ENCODE measurements at places on chromosomes 11 and 22.

DNA sequence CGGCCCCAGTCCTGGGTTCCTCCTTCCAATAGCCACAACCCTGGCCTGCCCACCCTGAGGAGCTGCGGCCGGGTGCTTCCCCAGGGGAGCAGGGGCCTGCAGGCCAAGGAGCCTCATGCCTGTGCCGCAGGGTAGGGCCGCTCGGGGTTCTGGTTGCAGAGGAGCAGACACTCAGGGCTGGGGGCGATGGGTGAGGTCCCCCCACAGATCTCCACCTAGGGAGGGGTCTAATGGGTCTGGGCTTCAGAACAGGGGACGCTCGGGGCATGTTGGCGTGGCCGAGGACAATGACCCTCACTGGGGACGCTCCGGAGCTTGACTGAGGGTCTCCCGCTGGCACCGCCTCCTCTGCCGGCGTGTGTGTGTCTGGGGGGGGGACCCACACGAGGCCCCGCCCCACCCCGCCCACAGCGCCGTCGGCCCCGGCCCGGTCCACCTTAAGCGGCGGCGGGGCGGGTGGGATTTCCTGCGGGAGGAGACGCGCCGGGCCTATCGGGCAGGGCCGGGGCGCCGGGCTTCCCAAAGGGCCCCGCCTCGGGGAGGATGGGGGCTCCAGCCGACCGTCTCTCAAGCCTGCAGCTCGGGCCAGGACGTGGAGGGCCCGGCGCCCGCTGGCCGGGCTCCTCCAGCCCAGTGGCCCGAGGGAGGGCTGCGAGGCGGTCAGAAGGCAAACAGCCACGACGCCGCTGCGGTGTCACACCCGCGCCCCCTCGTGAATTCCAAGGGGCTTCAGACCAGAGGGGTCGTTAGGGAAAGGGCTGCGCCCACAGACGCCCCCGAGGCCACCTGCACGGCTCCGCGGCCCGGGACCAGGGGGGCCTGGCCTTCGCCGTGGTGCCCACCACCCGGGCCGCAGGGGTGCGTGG is 640 bp upstream of the ZDHHC8 start:
- peak; percentile 70 for DNase-seq

- no peak for DNase-seq
These were observed 22.8 kb downstream of the CTTN start for GRCh38 chr11:70421123-70421522.

- no peak for DNase-seq
These were observed 34.3 kb downstream of the SCUBE1 start for GRCh38 chr22:43308836-43309235.

DNA sequence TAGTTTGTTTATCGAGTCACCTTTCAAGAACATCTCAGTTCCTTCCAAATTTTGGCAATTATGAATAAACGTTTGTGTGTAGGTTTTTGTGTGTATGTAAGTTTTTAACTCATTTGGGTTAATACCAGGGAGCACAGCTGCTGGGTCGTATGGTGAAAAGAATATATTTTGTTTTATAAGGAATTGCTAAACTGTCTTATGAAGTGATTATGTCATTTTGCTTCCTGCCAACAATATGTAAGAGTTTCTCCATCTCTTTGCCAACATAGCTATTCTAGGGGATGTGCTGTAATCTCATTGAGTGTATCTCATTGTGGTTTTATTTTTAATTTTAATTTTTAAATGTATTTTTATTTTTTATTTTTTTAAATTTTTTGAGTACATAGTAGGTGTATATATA is 27.3 kb downstream of the BCL2L13 start:
- DNase-seq: no peak

DNA sequence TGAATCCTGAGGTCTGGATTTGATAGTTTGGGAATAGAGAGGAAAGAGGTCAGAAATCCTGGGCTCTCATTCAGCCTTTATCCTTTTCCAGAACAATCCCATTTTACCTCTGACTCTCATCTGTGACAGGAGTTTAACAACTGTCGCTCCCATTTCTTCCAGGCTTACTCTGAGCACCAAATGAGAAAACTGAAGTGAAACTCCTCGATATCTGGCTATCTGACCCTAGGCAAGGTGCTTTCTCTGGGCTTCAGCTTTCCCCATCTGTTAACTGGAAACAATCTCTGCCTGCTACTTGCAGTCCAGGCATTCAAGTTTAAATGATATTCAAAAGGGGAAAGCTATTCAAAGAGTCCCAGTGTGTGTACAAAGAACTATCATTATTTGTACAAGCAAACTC is 50.1 kb downstream of the NRXN2 start:
- no peak for DNase-seq

GRCh38 chr11:85407648-85408047 is 219.5 kb downstream of the DLG2 start:
- no peak for DNase-seq

- DNase-seq: no peak
These were observed 111.2 kb downstream of the MRTFA start for GRCh38 chr22:40525250-40525884.

DNA sequence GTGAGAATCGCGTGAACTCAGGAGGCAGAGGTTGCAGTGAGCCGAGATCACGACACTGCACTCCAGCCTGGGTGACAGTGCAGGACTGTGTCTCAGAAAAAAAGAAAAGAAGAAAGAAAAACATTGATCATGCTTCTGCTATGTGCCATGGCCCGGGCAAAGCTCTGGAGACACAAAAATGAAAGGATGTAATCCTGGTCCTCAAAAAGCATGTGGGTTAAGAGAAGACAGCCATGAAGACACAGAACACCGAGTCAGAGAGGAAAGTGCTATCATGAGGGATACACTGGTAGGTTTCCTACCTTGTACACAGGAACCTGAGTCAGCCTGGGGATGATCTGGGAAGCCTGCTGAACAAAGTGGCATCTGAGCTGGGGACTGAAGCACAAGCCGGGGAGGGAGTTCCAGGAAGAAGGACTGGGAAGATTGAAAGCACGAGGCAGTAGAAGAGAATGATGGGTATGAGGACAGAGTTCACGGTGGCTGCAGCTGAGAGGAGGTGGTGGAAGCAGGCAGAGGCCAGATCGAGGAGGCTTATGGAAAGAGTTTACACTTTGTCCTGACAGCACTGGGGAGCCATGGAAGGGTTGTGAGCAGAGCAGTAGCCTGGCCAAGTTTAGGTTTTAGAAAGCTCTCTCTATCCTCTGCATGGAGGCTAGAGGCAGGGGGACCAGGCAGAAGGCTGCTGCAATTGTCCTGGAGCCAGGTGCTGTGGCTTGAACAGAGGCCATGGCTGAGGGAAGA is 9.9 kb upstream of the MAFF start:
- no peak for DNase-seq

- DNase-seq: no peak
These were observed 80.1 kb downstream of the C2CD3 start for GRCh38 chr11:74090701-74091100.

- DNase-seq: peak; percentile 52
These were observed 19.8 kb upstream of the PRAME start for GRCh38 chr22:22578702-22579424.

DNA sequence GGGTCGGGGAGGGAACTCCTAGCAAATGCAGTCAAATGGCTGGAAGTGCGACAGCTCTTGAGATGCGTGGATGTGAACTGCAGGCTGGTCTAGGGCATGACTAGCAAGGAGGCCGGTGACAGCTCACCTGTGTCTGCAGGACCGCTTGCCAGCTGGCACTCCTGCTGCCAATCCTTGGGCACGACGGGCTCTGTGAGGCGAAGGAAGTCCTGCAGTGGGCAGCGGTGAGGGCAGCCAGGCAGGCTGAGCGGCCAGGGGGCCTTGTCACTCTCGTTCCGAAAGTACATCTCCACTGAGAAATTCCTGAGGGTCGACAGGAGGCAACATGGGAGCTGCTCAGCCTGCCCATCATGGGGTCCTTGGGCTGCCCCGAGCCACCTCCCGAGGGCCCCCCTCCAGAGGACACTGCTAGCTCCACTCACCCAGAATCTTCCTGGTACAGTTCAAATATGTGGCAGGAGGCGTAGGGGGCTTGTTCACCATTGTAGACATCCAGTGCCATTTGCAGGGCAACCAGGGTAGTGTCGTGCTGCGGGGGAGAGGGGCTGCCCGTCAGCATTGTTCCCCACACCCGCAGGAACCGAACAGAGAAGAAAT is 5.9 kb downstream of the ACP2 start:
- no peak for DNase-seq

- DNase-seq: no peak
These were observed 11.6 kb downstream of the TST start for GRCh38 chr22:37007651-37008050.

DNA sequence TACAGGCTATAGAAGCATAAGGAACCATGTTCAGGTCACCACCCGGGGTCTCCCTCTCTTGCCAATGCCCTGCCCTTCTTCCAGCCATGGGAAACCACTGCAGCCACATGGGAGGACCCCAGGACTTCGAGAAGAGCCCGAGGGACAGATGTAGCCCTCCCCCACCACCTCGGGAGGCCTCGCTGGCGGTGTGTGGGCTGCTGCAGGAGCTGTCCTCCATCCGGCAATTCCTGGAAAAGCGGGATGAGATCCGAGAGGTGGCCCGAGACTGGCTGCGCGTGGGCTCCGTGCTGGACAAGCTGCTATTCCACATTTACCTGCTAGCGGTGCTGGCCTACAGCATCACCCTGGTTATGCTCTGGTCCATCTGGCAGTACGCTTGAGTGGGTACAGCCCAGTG is 14.5 kb downstream of the HTR3A start:
- no peak for DNase-seq

GRCh38 chr11:68969386-68969785 is 11.4 kb downstream of the MRGPRD start:
- no peak for DNase-seq

- DNase-seq: no peak
These were observed 20.0 kb upstream of the RAB39A start for GRCh38 chr11:107908211-107908610.

DNA sequence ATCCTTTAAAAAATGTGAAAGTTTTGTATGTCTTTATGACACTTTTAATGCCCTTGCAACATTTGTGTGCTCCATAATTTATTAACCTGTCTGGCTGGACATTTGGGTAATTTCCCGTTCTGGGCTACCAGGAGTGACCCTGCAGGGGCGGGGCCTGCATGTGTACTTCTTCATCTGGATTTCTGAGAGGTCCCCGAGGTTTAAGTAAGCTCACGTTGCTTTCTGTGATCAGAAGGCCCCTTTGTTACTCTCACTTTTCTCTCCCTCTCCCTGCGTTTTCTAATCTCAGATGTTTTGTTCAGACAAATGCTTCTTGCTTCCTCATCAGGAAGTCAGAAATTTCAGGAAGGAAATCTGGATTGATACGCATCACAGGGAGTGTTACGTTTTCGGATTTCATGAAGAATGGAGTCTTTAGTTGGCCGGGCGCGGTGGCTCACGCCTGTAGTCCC is 78.9 kb upstream of the CRYBB3 start:
- DNase-seq: no peak

DNA sequence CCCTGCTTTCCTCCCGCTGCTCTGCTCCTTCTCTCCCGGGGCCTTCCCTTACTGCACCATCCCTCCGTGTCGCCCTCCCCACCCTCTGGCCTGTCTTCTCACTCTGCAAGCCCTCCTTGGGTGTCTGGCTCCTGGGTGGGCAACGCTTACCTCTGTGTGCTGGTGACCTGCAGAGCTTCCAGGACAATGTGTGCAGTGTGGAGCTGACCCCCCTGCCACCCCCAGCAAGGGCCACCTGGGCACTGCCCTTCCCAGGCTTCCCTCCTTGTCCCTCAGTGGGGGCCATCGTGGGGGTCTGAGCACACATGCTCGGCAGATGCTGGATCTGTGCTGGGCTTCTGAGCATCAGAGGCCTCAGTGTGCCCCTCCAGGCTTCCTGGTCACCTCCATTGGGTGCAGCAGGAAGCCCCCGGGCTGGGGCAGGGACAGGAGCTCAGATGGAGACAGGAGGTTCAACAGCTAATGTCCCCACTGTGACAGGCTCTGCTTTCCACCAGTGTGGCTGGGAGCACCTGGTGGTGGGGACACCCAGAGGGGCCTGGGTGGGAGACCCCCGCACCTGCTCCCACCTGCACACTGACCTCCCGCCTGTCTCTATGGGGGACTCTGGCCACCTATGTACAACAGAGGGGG is 7.8 kb upstream of the BRSK2 start:
- DNase-seq: no peak

DNA sequence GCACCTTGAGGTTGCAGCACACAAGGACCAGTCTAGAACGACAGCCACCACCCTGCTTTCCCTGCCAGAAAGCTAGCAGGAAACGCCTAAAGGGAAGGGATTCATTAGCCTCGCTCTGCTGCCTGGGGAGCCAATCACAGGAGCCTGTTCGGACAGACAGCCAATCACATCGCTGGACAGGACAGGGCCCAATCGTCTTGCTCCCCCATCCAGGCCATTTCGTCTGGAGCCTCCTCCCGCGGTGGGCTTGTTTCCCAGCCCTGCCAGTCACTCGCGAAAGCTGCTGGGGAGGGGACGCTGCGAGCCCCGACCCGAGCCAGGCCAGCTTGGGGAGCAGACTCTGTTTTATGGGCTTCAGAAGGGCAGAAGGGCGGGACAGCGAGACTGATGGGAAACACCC is 79.8 kb upstream of the NCAM1 start:
- DNase-seq: no peak

DNA sequence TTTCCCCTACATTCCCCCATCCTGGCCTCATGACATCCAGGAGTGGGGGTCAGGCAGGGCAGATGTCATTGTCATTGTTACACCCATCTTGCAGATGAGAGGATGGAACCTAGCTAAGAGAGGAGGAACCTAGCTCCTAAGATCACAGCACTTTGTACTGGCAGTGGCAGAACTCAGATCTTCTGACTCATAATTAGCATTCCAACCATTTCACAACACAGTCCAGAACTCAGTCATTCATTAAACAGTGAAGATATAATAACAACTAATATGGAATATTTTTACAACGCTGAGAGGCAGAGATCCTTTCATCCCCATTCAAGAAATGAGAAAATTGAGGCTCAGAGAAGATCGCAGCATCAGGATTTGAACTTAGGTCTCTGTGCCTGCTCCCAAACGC is 127.8 kb downstream of the CHST1 start:
- DNase-seq: no peak

DNA sequence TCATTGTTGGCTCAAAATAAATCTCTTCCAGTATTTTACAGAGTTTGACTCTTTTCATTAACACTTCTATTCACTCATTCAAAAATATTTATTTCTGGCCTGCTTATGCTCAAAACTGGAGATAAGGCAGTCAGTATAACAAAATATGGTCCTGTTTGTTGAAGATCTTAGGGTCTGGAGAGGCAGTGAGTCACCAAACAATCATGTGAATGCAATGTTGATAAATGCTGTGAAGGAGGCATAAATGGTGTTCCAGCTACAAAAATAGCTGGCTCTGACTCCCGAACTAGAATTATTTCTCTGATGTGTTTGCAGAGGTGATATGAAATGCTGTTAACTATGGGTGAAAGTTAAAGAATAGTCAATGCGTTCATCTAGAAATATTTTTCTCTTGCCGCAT is 390.6 kb downstream of the AASDHPPT start:
- DNase-seq: no peak

GRCh38 chr11:131392528-131393255 is 22.3 kb downstream of the NTM start:
- no peak for DNase-seq

DNA sequence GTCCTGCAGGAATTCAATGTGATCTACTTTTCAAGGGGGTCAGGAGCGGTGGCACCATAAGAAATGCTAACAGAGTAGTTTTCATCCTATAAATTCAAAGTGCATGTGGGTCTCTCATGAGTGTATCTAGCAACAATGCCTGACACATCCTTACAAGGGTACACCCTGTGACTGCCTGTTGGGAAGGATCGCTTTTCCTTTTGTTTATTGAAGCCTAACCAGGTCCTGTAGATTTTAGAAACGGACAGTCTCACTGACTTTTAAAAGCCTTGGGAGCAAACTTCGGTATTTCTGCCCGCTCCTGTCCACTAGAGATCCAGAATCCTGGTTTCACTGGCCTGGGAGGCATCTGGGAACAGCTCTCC is 102.4 kb downstream of the MICAL2 start:
- no peak for DNase-seq
